ENCODE measurements at places on chromosomes 3 and 15.

DNA sequence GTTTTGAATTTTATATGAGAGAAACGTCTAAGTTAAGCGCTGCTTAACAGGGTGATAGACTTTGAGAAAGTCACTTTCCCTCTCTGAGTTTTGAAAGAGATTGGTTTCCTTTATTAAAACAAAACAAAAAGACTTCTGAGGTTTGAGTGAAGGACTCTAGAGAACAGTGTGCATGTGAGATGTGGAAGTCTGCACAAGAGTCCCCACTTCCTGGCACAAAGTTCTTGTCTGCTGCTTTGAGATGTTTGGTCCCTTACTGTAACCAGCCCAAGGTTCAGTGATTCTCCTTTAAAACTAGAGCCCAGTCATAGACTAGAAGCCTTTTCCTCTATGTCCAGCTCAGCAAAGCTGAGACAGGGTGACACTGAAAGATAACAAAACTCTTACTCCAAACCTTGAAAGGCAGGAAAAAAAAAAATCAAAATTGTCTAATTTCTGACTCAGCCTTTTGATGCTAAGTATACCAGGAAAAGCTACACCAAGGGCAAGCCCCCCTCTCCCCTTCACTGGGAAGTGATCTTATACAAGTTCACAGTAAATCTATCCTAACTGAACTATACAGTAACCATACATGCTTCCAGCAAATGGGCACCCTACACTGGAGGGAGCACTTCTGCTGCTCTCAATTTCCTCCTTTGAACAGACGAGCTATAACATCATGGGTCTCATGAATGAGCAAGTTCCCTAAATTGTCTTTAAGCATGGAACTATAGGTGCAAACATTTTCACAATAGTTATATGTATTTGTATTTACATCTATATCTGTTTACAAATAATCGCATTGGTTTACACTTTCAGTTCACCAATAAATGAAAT, 2.3 kb downstream of the POPDC2 start:
- DNase-seq = no peak

DNA sequence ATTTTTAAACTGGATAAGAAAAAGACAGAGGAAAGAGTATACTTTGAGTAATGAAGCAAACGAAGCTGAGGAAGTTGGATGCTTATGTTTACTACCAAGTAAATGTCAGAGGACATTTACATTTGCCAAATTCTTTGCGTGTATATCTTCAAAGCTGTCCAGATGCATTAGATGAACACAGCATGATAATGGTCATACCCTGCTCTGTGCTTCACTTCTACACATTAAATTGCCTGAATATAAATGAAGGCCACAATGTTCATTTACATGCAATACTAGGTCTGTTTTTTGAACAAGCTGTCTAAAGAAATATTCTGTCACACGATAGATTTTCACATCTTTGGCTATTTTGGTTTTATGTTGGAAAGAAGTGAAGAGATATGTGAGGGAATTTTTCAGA, 405.8 kb upstream of the ADAMTS9 start:
- DNase-seq = no peak

- DNase-seq = no peak
Measured at GRCh38 chr15:96276438-96277210, 53.9 kb upstream of the NR2F2 start.

DNA sequence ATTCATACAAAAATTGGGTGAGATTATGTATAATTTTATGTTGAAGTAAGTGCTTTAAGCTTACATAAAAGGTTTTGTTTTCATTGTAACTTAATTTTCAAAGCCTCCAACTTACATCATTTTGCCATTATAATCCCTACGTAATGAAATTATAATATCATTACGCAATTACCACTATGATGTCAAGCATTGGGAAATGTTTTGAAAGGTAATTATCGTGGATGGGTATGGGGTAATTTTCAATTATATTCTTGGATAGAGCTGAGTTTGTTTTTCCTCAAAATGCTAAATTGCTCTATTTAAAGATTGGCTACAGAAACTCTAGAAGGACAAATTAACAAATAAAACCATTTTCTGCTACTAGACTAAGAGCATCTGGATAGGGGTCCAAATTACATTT, 80.2 kb upstream of the FAM3D start:
- DNase-seq = no peak

DNA sequence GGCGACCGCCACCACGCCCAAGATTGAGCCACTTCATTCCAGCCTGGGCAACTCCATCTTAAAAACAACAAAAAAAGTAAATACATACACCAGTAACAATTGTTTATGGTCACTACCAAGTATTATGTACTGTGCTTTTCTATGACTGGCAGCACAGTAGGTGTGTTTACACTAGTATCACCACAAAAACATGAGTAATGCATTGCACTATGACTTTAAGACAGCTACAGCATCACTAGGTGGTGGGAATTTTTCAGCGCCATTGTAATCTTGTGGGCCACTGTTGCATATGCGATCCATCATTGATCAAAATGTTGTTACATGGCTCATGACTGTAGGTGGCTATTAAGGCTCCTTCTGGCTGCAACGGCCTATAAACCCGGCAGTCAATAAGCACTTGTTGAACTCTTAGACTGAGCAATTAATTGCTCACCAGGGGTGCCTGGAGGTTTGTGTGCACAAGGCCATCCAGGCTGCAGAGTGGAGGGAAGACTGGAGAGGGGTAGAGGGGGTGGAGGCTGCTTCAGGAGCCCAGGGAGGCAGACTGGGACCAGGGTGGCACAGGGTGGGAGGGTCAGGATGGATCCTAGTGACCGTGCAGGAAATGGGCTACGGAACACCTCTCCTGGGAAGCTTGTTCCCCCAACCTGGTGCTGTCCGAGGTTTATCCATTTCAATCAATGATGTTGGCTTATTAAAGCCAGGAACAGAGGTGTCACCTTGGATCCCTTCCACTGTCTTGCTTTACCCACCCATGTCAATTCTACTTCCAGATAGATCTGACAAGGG, 17.9 kb upstream of the COPG1 start:
- no peak for DNase-seq

DNA sequence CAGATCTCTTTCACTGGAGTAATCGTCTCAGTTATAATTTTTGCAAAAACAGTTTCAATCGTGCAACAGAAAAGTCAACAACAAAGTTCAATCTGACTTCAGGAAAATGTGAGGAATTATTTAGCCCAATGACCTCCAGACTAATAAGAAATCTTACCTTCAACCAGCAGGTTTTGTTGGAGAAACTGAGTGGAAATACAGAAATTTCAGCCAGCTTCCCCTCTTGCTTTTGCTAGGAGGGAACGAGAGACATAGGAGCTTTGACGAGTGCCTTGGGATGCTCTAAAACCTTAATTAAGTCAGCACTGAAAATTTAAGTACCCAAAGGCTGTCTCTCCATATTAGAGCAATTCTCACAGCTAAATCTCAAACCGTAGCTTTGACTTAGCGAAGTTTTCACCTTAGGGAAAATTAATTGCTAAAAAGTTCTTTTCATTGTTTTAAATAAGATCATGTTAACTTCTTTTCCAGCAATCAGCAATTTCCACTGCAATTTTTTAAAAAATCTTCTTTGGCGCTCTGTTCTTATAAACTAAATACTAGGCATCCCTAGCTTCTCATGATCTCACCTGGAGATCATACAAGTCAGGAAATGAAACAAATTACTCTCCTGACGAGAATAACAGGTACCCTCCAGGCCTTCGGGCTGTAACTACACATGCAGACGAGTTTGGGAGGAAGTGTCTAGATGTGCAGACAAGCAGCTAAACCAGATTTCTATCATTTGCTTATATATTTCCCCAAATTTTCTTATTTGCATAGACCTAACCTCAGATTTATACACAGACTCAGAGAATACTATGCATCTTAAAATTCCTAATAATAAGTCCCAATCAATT, 250.2 kb downstream of the FAM43A start:
- DNase-seq = no peak

DNA sequence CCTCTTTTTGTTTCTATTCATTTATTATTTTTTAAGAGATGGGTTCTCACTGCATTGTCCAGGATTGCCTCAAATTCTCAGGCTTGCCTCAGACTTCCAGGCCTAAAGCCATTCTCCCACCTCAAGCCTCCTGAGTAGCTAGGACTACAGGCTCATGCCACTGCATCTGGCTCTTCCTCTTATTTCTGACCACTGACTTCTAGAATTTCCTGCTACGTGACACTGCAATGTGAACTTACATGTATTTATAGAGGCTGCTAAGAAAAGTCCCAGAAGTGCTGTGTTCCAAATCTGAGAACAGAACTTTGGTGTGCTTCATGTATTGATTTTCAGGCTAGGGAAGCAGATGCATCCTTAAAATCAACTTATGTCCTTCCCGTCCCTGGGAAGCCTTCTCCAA, 407.4 kb downstream of the RSL24D1 start:
- no peak for DNase-seq

DNA sequence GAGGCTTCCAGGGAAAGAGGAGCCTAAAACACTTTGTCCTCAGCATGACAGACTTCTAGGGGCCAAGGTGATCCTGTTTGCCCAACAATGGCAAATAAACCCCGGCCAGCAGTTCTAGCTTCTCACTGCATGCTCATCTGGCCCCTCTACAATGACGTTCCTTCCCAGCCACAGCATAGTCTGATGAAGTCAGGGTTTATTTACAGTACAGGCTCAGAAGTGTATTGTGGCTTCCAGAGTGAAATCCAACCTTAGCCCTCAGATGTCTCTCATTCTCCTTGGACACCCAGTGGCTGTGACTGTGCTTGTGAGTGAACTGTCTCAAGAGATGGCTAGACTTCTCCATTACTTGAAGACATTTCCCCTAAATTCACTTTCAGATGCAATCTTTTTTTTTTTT, 40.8 kb downstream of the BFSP2 start:
- DNase-seq = no peak

DNA sequence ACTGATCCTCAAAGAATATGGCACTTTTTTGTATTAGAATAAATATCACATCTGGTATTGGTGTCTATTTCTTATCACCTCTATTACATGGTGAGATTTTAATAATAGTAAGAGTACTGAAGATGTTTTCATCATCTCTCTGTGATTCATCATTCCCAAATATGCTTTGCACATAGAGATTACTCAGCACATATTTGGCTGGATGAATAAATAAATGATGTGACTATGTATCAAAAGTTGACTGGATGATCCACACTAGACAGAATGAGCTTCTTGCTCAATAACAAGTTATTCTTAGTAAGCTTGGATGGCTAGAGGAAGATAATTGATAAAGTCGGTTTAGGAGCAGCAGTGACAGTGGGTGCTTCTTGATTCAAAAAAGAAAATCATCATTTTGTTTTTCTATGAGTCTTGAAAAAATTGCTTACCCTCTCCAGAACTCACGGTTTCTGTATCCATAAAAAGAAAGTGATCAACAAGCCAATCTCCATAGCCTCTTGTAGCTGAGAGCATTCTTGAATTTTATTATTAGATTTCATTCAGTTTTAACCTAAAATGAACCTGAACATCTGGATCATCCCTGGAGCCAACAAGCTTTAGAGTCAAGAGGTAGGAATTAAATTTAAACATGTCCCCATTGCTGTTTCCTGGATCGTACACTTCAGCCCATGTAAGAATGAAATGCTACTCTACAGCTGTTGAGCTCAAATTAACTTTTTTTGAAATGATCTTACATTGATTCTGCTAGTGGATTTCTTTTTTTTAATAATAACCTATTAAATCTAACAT, 104.8 kb upstream of the OSTN start:
- DNase-seq = no peak

DNA sequence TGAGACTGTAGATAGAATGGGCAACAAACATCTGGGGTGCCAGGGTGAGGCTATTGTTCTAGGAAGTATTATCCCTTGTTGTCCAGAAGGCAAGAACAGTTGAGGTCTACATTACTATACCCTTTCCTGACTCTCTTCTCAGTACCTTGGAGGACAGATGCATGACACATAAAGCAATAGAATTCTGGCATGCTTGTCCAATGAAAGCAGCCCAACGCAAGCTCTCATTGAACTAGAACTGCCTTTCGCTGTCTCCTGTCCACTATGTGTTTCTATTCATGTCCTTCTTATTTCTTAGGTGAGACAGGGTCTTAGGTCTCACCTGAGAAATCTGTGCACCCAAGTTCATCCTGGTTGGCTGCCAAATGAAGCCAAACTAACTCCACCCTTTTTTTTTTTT, 68.6 kb downstream of the TGFBR2 start:
- no peak for DNase-seq

DNA sequence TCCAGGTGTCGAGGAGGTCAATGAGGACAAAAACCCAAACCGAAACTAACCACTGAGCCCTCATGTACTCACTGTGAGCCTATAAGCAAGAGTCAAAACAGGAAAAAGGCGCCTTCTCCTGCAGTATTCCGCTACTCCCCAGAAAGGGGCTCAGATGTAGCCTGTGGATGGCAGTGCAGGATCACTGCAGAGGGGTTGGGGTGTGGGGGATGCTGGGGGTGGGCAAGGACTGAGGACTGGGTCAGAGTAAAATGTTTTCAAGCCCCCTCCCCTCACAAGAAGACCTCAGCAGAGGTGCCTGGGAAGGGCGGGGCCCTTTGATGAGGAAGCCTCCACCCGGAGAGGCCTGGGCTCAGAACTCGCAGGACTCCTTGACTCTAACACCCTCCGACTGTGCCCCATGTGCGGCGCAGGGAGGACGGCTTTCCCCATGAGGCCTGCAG, 170.1 kb downstream of the OSBPL10 start:
- DNase-seq = no peak

DNA sequence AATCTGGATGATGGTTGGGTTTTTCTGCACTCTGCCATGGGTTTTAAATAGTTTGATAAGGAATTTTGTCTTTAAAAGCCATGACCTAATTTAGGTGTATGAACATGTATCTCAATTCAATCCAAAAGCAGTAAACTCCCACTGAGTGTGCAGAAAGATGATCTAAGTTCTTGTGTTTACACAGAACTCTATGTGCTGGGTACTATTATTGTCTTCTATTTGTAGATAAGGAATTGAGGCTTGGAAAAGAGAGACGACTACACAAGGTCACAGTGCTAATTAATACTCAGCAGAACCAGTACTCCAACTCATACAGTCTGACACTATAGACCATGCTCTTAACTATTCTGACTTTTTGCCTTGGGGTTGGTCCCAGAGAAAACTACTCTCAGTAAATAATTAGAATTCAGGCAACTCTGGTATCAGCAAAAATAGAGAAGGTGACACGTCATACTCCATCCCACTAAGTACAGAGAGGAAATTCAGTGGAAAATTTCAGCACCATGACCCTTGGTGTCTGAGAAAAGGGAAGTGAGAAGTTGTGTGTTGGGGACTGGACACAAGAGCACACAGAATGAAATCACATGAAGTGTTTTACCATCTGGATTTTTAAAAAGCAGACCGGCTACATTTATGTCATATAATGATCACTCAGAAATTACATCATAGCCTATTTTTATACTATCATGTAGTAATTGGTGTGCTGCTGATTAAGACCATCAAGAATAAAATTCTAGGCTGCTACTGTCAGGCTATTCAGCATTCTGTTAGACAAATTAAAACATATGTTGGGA, 18.3 kb upstream of the MYH15 start:
- no peak for DNase-seq
